ENCODE measurements at places on chromosomes 3 and 15.
A peak's percentile ranks its signal among the peaks of the same experiment; 100 is the strongest.

DNA sequence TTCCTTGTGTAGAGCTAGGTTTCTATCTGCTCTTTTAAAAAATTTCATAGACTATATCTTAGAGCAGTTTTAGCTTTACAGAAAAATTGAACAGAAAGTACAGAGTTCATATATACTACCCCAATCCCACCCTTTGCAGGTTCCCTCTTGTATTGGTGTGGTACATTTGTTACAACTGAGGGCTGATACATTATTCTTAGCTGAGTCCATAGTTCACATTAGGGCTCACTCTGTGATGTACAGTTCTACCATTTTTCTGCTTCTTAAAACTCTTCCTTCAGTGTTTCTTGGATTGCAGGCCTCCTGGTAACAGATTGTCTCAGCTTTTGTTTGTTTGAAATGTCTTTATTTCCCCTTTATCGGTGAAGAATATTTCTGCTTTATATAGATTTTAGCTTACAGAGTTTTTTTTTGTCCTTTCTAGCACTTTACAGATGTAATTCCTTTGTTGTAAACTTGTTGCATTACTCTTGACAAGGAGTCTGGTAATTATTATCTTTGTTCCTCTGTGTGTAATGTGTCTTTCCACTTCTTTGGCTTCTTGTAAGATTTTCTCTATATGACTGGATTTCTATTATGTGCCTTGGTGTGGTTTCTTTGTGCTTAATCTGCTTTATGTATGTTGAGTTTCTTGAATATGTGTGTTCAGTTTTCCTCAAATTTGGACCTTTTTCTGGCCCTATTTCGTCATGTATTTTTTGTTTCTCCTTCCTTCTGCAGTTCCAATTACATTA is 25.3 kb downstream of the MEF2A start:
- DNase-seq = no peak

DNA sequence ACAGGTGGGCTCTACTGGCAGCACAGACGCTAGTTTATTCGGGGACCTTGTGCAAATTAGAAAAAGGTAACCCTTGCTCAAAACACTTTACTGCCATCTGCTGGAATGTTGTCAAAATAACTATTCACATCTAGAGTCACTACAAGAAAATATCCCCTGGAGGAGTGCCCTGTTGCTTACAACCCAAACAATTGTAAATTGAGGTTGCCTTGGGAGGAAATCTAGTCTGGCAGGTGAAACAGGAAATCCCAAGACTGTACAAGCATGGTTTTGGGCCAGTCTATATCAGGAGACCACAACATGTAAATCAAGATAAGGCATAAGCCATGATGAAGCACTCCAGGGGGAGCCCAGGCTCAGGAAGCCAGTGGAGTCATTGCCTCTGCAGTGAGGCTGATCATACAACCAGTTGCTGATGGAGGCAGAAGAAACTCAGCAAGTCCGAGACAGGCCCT is 136.8 kb upstream of the ACP3 start:
- peak; percentile 52 for DNase-seq

DNA sequence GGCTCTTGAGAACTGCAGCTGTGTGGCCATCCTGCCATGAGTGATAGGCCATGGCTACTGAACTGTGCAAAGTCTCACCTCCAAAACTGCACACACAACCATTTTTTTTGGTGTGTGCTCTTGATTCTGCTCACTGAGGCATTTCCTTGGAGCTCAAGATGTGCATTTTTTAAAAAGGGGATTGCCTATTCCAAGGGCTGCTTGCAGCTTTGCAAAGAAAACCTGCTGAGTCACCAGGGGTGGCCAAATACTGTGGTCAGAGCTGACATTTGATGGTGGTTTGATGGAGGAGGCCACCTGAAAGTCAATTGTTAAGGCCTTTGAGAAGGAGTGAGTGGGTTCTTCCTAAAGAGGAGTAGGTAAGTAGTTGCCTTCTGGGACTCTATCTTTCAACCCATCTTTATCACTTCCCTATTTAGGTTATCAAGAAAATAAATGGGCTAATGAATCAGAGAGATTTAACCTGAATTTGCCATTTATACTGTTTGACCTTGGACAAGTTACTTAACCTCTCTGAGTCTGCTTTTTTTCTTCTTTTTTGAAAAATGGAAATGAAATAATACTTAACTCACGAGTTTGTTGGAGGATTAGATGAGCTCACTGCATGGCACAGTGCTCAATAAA is 87.9 kb downstream of the CHST2 start:
- DNase-seq = peak; percentile 63

- DNase-seq = peak; percentile 23
These were observed 24.0 kb upstream of the C3orf70 start for GRCh38 chr3:185176750-185177359.

Measured in A172 (cell line).